ENCODE measurements at places on chromosomes 3 and 15.

DNA sequence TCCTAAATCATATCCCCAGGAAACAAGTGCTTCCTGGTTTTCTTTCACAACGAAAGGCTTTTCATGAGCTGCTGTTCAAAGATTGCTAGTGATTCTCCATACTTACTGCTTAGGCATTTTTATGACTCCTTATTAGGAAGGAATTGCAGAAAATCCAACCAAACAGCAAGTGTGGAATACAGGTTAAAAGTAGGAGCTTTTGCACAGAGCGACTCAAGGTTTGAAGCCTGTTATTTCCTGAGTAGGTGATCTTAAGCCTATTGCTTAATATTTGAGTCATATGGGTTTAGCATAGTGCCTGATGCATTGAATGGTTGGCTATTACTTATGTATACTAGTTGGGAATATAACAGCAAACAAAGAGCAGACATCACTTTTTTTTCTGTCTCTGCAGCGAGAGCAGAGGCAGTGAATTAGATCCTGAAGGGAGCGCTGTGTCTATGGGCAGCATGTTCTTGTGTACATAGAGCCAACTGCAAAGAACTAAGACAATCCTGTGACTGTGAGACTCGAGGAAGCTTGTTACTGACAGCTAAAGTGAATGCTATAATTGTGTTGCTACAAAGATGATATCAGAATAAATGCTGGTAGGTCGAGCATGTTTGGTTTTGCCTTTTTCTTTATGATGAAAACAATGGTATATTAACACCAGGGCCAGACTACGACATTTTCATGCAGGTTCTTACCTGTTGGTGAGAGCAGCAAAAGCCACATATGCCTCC is 6.3 kb downstream of the TM4SF1 start:
- no peak for DNase-seq

GRCh38 chr3:55641964-55642363 is 154.9 kb upstream of the WNT5A start:
- no peak for DNase-seq

DNA sequence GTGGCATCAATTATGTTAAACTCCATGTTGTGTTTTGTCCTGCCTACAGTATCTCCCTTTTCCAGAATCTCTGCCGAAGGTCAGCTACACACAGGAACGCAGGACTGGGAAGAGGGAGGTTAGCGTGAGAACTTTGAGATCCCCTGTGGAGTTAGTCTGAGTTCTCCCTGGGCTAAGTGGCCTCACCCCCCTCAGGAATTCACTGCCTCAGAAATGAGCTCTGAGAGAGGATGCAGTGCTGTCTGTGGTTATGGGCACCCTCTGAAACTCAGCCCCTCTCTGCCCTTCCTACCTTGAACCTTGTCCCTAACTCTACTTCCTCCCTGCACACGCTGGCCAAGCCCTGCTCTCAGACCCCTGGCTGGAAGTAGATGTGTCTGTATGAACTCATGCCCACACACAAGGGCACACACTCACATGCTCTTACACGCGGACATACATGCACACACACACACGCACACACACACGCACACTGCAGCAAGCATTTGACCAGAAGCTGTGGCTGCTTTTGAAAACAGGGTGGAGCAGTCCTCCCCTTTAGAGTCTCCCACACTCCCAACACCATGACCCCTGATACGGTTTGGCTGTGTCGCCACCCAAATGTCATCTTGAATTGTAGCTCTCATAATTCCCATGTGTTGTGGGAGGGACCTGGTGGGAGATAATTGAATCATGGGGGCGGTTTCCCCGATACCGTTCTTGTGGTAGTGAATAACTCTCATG is 5.3 kb upstream of the VIPR1 start:
- no peak for DNase-seq

GRCh38 chr3:19950316-19950715 is 3.4 kb downstream of the RAB5A start:
- DNase-seq = no peak

GRCh38 chr3:17110660-17111396 is 226.1 kb downstream of the PLCL2 start:
- no peak for DNase-seq

DNA sequence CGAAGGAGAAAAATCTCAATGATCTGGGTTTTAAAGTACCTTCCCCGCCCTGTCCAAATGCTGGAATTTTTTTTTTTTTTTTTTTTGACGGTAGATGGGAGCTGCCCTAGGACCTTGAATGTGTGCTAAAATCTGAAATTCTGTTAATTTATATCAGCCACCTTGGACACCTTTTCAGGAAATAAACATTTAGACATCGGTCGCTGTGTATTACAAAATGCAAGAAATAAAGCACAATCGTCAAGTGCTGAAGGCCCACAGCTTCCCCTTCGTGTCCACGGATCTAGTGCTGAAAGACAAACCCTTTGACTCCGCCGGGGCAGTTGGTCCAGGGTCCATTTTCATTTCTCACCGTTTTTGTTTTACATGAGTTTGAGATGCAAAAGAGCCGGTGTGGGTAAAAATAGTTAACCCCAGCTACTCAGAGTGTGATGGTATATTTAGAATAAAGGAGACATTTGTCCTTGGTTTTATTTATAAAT is 90.2 kb upstream of the CHD2 start:
- DNase-seq = no peak

DNA sequence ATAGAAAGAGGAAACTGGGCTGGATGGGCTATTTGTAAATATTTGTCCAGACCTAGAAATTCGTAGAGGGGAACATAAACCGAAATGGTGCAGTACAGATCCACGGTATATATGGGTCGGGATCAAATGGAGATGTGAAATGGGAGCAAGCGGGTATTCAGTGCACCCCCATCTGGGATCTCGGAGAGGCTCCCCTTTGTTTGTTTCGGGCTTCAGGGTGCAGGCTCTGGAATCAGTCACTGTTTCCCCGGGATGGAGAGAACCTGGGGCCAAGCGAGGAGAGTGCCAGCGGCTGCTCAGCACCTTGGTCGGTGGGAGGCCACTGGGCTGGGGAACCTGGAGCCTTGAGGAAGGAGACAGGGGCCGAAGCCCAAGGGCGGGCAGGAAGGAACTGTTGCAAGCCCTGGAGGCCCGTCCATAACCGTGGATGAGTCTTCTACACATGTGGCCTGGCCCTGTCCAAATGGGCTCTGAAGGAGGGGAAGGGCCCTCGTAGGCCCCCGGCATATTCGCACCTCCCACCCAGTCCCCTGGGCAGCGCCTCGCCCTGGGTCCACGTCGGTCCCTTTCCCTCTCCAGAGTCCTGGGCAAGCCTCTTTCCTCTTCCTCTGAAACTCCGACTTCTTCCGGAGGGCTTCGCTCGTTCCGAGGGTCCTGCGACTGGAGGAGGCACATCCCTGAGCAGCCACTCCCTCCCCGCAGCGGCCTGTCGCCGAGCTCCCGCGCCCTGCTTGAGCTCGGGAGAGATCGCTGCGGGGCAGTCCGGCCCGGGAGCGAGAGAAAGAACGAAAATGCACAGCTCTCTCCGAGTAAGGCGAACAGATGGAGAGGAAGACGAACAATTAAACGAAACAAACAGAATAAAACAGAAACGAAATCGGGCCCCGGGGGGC is 3.0 kb downstream of the ISL2 start:
- DNase-seq = no peak

DNA sequence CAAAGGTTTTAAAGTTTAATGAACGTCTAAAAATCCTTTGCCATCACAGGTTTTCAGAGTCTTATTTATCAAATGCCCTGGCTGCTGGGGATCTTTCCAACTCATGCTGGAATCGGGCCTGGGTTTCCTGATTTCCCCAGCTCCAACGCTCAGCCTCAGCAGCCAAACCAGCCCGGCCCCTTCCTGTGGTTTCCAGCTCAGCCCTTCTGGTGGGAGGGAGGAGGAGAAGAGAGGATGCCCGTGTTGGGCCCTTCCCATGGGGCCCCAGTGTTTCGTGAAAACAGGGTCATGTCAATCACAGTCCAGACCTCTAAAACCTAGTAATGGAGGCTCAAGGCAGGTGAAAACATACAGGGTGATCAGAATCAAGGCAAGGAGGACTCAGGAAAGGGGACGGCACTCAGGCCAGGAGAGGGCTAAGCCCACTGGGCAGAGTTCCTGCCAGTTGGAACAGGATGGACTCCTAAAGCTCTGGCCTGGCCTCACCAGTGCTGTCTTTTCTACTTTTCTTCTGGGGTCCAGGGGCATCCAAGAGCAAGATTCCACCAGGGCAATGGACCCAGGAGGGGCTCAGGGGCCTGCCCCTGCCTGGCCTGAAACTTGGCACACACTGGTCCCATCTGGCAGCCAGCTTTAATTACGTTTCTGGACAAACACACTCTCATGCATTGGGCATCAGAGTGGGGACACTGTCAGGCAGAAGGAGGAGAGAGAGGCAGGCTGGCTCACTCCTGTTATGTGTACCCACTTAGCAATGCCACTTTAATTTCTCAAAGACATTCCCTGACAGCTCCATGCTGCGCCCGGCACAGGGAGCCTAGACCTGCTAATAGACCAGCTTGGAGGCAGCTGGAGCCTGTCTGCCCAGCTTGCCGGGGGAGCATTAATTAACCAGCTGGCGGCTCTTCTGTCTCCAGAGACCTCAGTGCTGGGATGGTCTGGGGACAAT is 194.6 kb downstream of the FAM43A start:
- no peak for DNase-seq

- DNase-seq = no peak
These were observed 342.5 kb downstream of the SHQ1 start for GRCh38 chr3:72505539-72506405.

GRCh38 chr3:3189102-3189727 is 9.7 kb upstream of the CRBN start:
- no peak for DNase-seq

- DNase-seq = no peak
These were observed 86.1 kb downstream of the VPS13C start for GRCh38 chr15:61974118-61974517.

- no peak for DNase-seq
These were observed 101.7 kb downstream of the MEGF11 start for GRCh38 chr15:66151809-66152208.

DNA sequence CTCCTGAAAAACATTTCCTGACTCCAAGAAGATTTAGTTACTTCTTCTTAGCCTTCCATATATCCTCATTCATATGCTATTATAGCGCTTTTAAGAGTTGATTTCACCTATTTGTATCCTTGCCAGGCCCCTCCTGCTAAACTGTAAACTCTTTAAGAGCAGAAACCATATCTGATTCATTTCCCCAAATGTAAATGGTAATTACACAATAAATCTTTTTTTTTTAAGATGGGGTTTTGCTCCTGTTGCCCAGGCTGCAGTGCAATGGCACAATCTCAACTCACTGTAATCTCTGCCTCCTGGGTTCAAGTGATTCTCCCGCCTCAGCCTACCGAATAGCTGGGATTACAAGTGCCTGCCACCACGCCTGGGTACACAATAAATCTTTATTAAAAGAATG is 4.5 kb downstream of the DLEC1 start:
- DNase-seq = no peak

DNA sequence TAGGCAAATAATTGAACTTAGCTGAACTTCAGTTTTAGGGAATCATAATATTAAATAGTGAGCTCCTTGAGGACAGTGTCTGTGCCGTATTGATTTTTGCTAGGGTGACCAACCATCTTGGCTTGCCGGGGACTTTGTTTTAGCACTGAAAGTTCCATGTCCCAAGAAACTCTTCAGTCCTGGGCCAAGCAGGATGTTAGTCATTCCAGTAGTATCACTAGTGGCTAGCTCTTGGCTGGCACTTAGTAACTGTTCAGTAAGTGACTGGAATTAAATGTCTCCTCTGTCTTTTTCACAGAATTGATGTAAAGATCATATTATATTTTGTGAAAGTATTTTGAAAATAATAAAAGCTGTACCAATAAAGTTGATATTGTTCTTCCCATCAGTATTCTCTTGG is 42.3 kb downstream of the RSRC1 start:
- no peak for DNase-seq

- DNase-seq = no peak
These were observed 9.5 kb downstream of the GASK1A start for GRCh38 chr3:42988566-42988965.

DNA sequence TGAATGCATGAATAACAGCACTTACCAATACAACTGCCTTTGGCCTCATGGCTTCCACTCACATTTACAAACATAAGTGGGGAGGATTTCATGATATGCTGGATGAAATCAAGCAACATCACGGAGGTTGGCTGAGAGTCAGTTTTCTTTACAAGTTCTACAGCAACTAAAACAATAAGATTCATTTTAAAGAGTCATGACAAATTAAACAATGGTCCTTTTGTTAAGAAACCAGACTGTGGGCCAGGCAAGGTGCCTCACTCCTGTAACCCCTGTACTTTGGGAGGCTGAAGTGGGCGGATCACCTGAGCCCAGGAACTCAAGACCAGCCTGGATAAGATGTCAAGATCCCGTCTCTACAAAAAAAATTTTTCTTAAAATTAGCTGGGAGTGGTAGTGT is 12.4 kb downstream of the ATR start:
- no peak for DNase-seq

- no peak for DNase-seq
These were observed 230.7 kb downstream of the UACA start for GRCh38 chr15:70532531-70533186.

GRCh38 chr15:80250614-80251427 is 1.2 kb downstream of the CTXND1 start:
- DNase-seq = no peak

- no peak for DNase-seq
These were observed 303.1 kb upstream of the SEMA6D start for GRCh38 chr15:47414207-47414606.

- no peak for DNase-seq
These were observed 367.2 kb downstream of the CNTN4 start for GRCh38 chr3:2465842-2466241.
